Stimulated activated CD8-positive, alpha-beta memory T cell treated with anti-CD3 and anti-CD28 coated beads, Interleukin-2, amount 100 ng/mL, for 48 hours (primary cell): ENCODE measurements at places on chromosomes 6 and 20.

DNA sequence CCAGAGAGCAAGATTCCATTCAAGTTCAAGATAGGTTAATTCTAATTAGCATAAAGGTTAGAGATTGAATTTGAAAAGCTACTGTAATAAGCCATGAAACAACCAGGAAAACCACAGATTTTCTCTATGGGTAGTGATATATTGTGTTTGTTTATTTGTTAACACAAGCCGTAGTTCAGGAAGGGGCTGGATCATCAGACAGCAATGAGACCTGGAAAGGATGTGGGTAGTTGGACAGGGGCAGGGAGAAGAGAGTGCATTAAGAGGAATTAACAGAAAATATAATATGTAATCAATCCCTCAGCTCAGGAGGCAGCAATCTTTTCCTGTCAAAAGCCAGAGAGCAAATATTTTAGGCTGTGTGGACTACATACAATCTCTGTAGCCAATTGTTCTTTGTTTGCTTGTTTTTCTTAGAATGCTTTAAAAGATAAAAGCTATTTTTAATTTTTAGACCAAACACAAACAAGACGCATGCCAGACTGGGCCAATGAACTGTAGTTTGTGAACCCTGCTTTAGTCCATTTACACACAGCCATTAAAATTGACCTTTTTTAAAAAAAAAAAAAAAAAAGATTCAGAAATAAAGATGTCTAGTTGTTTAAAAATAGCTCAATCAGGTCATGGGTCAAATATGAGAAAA lies 398.7 kb upstream of the MARCKS start:
- no peak for DNase-seq

GRCh38 chr6:67687396-67687795 lies 947.7 kb upstream of the ADGRB3 start:
- no peak for DNase-seq

DNA sequence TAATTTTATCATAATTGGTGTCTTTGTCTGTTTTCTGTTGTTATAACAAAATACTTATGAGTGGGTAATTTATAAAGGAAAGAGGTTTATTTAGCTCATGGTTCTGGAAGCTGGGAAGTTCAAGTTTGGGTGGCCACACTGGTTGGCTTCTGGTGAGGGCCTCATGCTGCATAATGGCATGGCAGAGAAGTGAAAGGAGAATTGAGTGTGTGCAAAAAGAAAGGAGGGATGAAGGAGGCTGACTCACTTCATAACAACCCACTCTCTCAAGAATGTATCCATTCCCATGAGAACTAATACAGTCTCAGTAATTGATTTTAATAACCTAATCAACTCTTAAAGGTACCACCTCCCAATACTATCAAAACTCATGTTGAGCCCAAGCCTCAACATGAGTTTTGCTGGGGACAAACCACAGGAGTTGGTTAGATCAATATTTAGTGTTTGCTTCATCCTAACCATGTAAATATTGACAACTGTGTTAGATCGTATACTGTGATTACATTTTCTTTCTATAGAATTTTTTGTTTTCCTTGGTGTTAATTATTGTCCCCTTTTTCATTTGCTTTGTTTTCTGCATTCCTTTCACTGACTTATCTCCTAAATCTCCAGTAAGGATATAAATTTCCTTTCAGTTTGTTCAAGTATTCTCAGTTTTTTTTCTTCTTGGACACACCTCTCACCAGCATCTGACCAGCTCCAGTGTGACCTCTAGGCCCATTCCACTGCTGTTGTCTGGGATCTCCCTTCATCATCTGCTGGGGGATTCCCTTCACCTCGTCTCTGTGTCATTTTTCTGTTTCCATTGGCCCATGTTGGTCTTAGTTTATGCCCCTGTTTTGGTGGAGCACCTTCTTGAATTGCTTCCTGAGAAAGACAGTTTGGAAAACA lies 54.8 kb upstream of the SCGN start:
- DNase-seq = no peak

DNA sequence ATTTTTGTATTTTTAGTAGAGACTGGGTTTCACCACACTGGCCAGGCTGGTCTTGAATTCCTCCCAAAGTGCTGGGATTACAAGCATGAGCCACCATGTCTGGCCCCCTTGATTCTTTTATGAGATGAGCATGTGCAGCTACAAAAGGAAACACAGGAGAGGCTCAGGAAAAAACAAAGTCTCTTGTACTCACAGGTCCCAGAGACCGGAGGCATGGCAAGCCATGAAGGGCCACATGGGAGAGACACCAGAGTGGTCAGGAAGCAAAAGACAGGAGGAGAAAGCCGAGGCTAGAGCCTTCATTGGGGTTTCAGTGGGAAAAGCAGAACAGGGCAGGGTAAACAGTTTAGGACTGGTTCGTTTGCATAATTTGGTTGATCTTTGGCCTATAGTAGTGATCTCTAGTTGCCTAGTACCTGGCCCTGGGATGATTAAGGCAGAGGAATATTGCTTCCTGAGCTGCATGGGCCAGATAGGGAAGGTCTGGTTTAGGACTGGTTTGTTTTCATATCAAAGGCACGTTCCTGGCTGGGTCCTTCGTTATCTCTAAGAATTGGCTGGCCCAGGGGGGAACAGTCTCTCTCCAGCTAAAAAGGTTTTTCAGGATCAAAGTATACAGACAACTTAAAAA lies 48.2 kb upstream of the PRND start:
- DNase-seq = no peak

- no peak for DNase-seq
These were observed 21.6 kb upstream of the TRIM27 start for GRCh38 chr6:28945349-28945748.

- no peak for DNase-seq
These were observed 28.9 kb downstream of the PLG start for GRCh38 chr6:160730911-160731310.

DNA sequence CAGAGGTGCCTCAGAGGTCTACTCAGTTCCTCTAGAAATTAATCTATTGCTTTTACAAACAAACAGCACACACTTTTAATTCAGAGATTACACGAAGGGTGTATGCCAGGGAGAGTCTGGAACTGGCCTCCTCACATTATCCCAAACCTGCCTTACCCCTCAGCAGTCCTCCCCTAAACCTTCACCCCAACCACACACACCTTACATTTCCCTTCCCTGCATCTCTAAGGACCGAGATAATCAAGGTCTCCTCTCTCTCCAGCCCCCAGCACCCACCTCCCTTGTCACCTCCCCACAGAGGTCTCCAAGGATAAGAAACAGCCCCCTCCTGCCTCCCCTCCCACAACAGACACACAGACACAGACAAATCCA lies 6.1 kb downstream of the HLA-DRB1 start:
- no peak for DNase-seq

- DNase-seq = no peak
These were observed 12.1 kb upstream of the DDX27 start for GRCh38 chr20:49207076-49207475.

- no peak for DNase-seq
These were observed 10.5 kb downstream of the MANBAL start for GRCh38 chr20:37299718-37300528.

- no peak for DNase-seq
These were observed 507.7 kb downstream of the PREX1 start for GRCh38 chr20:48319943-48320584.

GRCh38 chr20:25605148-25605547 lies 18.7 kb downstream of the NANP start:
- no peak for DNase-seq

DNA sequence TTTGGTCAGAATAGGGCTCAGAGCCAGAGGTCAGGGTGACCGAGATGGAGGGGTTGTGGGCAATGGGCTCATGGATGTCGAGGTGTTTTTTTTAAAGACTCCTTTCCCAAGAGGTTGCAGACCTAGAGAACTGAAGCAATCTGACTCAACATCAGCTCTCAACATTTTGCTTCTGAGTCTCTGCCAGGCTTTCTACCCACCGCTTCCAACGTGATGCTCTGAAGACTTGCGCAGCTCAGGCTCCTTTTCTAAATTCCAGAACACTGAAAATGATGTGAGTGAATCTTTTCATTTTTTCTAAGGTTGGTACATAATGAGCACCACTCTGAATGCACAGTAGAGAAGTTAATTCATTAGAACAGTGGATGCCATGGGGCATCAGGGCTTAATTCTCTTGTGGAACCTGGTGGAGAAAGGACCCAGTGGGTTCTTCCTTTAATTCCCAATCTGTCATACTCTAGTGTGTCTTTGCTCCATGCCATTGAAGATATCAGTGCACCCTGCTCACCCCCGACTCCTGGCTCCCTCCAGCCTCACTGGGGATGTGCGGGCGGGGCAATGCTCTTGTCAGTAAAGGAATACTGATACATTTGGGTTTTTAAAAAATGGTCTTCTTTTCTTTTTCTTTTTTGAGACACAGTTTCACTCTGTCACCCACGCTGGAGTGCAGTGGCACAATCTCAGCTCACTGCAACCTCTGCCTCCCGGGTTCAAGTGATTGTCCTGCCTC lies 17.0 kb upstream of the KIF13A start:
- no peak for DNase-seq

DNA sequence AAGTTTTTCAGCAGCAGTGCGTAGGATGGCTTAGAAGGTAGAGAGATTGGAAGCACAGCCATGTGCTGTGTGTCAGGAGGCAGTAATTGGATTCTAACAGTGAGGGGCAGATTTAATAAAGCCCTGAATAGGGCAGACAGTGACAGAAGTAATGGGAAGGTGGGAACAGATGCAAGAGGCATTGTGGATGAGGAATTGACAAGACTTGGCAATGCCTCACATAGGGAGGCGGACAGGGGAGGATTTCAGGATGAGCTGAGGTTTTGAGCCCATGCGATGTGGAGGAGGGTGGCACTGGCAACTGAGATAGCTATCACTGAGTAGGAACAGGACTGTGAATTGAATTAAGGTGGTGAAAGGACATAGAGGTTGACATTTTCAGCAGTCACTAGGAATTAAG lies 262.2 kb upstream of the FLRT3 start:
- DNase-seq = no peak

GRCh38 chr20:6636209-6637159 lies 131.0 kb upstream of the BMP2 start:
- DNase-seq = no peak

DNA sequence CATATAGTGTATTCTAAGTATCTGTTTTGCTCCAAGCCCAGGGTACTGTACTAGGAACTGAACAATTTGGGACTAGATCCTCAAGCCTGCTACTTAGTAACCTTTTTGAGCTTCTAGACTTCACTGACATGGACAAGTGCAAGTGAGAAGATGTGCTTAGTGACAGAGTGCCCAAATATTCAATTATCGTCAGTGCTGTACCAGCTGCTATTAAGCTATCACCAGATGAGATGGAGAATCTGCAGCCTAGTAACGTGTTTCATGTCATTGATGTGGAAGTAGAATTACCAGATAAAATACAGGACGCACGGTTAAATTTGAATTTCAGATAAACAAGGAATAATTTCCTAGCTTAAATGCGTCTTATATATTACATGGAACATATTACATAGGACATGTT lies 218.3 kb downstream of the ARID1B start:
- no peak for DNase-seq

DNA sequence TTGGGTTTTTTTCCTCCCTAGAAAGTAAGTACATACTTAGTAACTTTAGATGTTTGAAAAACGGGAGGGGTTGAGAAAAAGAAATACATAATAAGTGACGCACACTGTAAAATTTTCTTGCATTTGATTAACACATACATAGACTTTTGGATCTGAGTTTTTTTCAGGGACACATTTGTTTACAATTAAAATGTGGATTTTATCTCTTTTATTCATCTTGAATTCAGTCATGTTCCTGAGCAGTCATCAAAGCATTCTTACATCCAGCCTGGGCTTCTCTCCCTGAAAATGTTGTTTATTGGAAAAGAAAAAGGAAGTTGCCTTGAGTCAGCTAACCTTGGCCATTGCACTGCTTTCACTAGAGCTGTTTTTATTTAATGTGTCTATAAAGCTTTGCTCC lies 8.7 kb upstream of the RPP40 start:
- no peak for DNase-seq

DNA sequence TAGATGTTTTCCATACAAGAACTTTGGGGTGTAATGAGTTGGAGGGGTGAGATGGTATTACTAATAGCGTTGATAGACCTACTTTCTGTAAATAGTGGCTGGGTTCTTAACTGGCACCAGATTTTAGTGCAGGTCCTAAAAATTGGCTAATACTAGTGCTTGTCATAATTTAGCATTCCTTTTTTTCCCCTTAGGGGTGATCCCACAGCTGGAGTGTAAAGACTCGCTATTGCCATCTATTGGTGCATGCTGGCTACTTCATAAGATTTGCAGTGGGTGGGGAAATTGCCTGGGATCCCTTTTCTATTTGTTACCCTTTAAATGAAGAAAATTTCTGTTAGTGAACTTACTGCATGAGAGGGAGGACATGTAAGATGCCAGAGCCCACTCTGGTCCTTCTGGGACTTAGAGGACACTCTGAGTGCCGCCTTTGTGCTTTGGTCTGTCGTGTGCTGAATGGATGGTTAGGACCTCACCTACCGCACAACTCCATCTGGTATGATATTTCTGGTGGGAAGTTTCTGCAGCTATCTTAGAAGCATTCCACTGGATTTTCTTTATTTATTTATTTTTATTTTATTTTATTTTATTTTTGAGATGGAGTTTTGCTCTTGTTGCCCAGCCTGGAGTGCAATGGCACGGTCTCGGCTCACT lies 195.5 kb downstream of the JARID2 start:
- DNase-seq = no peak

GRCh38 chr20:38072898-38073297 lies 39.4 kb downstream of the RPRD1B start:
- DNase-seq = no peak
